ENCODE measurements at places on chromosomes 3 and 15.

- no peak for DNase-seq
Observed at GRCh38 chr15:69916169-69916785, 181.4 kb downstream of the TLE3 start.

DNA sequence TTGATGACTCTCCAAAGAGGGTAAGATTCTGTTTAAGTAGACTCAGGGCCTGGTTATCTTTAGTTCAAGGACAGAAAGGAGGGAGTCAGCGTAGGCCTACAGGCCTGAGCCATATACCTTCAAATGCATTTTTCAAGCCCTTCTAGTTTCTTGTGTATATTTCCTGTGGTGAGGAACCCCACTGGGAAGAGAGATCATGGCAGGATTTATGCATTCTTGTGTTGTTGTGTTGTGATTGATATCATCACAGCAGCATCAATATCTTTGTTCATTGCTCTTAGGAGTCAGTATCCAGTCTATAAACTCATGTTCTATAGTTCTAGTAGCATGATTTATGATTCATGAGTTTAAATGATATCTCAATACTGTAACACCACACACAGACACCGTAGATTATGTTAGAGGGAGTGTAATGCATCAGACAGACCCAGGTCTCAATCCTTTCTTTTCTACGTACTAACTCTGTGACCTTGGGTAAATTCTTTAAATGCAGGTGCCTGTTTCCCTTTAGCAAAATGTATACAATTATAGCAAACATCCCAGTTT, 427.5 kb downstream of the PDCD6IP start:
- no peak for DNase-seq

DNA sequence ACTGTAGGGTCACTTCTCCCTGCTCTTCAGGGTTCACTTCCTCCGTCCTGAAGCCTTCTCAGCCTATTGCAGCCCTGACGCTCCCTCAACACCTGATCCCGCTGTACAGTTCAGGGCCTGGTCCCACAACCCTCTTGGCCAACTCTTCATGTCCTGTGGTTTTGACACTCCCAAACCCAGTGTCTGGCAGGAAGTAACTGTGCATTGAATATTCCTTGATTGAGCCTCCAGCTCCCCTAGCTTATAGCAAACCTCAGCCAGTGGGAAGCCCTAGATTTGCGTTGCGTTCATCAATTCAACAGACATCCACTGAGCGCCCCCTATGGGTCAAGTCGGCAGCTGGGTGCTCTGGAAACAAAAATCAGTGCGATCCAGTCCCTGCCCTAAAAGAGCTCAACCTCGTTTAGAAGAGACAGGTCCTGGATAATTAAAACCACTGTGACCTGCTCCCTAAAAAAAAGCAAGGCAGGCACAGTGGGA, 13.5 kb downstream of the UBAP1L start:
- peak; percentile 63 for DNase-seq

DNA sequence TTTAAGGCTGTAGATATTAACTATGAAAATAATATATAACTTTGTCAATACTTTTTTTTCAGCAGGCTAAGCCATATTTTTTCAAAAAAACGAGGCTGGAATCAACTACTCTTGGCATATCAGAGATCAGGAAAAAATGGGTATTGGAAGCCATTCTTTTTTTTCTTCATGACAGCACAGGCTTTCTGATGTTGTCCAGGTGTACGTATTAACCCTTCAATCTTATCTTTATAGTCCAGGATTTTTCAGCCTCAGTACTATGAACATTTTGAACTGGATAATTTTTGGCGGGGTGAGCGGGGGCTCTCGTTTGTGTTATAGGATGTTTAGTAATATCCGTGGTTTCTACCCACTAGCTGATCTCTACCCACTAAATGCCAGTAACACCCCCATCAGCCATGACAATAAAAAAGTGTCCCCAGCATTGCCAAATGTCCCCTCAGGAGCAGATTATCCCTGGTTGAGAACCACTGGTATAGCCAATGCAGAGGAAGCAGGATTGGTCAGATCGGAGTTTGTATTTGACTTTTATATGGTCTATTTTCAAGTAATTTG, 52.0 kb downstream of the PLCL2 start:
- no peak for DNase-seq

DNA sequence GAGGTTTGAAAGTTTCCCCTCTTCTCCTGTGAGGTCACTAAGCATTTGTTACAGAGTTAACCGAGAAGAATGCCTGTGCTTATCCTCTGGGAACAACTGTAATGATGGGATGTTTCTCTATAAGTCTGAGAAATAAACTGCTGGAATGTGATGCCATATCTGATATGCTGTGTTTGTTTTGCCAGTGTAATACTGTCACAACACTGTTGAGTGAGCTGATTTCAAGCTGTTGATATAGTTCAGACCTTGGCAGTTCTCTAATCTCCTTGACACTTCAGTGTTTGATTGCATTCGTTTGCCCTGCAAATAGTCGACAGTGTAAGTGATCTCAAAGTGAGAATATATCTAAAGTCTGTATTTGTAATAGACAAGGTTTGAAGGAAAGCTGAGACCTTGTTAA, 73.3 kb downstream of the PTPRG start:
- DNase-seq, result peak; percentile 36

- DNase-seq, result no peak
Observed at GRCh38 chr15:25179673-25180511, 225.1 kb downstream of the SNRPN start.

GRCh38 chr3:71859123-71859519, 74.2 kb upstream of the PROK2 start:
- DNase-seq, result no peak

DNA sequence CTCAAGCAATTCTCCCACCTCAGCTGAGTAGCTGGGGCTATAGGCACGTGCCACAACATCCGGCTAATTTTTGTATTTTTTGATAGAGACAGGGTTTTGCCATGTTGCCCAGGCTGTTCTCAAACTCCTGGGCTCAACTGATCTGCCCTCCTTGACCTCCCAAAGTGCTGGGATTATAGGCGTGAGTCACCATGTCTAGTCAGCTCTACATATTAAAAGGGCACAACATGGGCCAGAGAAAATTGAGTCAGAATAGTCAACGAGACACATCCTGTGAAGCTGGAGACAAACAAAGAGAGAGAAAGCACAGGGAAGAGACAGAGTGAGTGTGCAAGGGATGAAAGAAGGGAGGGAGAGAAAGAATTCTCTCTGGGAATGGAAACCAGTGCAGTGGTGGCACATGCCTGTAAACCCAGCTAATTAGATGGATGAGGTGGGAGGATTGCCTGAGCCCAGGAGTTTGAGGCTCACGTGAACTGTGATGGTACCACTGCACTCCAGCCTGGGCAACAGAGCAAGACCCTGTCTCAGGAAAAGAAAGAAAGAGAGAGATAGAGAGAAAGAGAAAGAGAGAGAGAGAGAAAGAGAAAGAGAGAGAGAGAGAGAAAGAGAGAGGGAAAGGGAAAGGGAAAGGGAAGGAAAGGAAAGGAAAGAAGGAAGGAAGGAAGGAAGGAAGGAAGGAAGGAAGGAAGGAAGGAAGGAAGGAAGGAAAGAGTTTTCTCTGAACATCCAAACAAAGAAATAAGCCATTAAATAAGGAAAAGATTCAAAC, 107.2 kb upstream of the SLC25A36 start:
- DNase-seq, result no peak

DNA sequence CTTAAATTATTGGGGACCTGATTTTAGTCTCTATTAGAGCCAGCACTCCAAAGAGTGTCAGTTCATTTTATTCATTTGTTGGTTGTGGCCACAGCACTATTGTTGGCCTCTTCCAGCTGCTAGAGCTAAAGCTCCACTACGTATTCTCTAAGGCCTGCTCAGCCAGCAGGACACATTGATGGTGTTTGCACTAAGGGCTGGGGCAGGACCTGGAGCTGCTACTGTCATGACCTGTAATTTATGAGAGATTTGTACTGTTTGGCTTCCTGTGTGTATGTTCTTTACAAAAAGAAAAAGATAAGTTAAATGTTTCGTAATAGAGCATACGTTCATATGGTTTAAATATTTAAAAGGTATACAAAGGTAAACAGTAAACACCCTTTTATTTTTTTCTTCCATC, 8.1 kb downstream of the GFM1 start:
- no peak for DNase-seq

DNA sequence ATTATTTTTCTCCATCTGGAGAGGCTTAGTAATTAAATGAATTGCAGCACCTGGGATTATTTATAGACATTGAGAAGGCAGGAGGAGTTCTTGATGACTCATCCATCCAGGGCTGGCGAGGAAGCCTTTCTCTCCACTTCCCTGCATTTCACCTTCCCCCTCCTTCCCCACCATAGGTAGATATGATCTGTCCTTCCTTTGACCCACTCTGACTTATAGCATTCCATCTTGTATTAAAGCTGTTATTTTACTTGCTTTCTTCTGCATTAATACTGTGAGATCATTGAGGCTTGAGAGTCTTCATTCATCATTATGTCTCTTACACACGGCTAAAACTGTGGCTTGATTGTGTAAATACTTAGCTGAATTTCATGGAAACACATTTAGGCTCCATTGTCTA, 288.8 kb downstream of the FEZF2 start:
- peak; percentile 7 for DNase-seq

- no peak for DNase-seq
Observed at GRCh38 chr3:31184261-31185061, 290.0 kb upstream of the GADL1 start.

DNA sequence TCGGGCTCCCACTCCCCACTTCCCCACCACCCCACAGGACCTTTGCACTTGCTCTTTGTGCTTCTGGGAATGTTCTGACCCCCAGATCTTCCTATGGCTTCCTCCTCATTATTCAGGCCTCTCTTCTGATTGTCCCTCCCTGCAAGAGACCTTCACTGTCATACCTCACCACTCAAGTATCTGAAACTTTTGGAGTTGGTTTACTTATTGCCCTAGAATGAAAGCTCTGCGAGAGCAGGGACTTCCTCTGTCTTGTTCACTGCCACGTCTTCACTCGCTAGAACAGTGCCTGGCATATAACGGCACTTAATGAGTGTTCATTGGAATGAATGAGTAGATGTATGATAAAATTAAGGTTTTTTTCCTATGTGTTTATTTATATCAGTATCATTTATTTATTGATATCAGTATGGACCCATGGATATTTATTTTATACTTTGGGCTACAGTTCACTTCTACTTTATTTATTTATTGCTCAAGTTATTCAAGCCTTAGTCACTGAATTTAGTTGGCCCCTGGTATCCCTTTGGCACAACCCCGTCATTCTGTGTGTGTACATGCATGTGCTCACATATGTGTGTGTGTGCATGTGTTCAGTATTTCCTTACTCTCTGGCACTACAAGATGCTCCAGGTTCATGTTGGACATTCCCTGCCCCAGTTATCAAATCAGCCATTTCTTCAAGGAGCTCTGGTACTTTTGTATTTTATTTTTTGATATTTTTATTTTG, 197.6 kb downstream of the THSD4 start:
- peak; percentile 55 for DNase-seq

DNA sequence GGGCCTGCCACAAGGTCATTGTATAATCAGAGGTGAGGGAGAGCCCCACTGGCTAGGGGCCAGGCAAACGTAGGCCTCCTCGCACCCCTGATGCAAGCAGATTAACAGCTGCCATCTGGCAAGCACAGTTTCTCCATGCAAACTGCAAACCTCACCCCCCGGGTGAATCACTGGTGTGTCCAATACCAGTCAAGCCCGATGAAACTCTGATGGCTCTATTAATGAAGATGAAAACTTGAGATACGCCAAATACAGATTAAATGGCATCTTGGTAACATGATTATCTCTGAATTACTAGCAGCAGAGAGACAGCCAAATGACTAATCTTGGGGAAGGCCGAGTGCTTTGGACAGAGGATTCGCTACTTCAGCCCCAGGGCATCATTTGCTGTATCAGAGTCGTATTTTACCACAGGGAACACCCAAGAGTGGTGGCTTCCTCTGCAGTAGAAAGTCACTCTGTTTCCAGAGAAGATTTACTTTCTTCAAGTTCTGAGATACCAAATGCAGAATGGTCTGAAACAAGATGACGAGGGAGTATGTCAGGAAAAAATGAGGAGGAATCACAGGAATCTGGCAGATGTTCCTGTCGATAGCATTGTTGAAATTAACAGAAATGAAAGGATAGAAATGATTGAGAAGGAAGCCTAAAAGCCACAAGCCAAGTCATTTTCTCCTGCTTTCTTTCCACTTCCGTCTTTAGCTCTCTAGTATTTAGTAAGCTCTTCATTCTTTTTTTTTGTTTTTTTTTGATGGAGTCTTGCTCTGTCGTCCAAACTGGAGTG, 96.2 kb upstream of the NR2F2 start:
- DNase-seq, result peak; percentile 51

DNA sequence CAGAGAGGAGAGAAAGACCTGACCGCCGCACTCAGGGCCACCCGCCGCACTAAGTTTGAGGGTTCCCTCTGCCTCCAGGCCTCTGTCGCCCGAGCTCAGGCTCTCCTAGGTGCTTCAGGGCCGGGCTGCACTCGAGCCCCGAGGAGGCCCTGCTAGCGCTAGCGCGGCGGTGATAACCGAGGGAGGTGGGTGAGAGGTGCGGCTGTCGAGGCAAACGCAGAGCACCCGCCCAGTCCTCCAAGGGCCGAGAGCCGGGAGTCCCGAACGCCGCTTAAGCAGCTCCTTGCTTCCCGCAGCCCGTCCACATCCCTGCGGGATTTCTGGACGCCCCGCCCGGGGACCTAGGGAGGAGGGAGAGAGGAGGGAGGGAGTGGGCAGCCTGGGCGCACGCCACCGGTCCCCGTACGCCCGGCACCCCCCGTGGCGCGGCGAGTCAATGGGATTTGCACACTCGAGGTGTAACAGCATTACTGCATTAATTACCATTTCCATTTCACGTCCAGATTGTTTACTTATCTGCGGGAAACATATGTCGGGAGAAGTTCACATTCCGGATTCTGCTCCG, 6.8 kb downstream of the SOX14 start:
- DNase-seq, result no peak

- DNase-seq, result no peak
Observed at GRCh38 chr3:194132465-194133286, 3.3 kb upstream of the HES1 start.

GRCh38 chr3:70000028-70000410, 486 bp downstream of the SAMMSON start:
- DNase-seq, result no peak

- no peak for DNase-seq
Observed at GRCh38 chr15:38874464-38874863, 309.9 kb upstream of the RASGRP1 start.

DNA sequence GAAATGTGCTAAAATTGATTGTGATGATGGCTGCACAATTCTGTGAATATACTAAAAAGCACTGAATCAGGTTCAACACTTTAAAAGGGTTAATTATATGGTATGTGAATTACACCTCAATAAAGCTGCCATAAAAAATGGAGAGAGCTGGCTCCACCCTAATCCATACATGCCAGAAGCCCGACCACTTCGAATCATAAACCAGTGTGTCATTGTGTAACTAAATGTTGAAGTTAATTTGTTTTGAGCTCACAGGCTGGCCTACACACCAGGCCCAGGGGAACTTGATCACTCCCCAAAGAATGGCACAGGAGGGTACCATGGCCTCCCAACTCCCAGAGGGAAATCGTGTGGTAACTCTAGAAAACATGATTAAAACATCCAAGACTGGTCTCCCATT, 14.0 kb downstream of the PLCD1 start:
- DNase-seq, result no peak

- peak; percentile 45 for DNase-seq
Observed at GRCh38 chr15:74631935-74632560, 16.4 kb downstream of the CLK3 start.
